ENCODE measurements at places on chromosomes 6 and 20. TPM values are rescaled to one million over a fixed set of nuclear protein-coding genes. Genes with fewer than 3 reads are reported as not detected.

GRCh38 chr6:121890307-121890910 is 455.0 kb downstream of the GJA1 start:
- no peaks in the 10 kb centered on the region for H3K36me3 ChIP-seq
- no peak overlapping the region for H3K27ac ChIP-seq
- H3K27me3 ChIP-seq, result no peaks in the 10 kb centered on the region
- no peak overlapping the region for H3K4me3 ChIP-seq
- no peaks in the 10 kb centered on the region for H3K4me1 ChIP-seq

GRCh38 chr6:69780585-69781178 is 16.1 kb downstream of the LMBRD1 start:
- H3K4me1 ChIP-seq, result peaks cover 41% of the 10 kb centered on the region
- H3K36me3 ChIP-seq, result peaks cover 2% of the 10 kb centered on the region
- peak overlapping the region; percentile 34 for H3K27ac ChIP-seq

- no peak overlapping the region for H3K27ac ChIP-seq
- no peaks in the 10 kb centered on the region for H3K36me3 ChIP-seq
- no peak overlapping the region for H3K4me3 ChIP-seq
- no peak for DNase-seq
- peaks cover 14% of the 10 kb centered on the region for H3K4me1 ChIP-seq
- H3K27me3 ChIP-seq, result peaks cover 15% of the 10 kb centered on the region
These were observed 21.5 kb upstream of the NTSR1 start for GRCh38 chr20:62686869-62687830.

DNA sequence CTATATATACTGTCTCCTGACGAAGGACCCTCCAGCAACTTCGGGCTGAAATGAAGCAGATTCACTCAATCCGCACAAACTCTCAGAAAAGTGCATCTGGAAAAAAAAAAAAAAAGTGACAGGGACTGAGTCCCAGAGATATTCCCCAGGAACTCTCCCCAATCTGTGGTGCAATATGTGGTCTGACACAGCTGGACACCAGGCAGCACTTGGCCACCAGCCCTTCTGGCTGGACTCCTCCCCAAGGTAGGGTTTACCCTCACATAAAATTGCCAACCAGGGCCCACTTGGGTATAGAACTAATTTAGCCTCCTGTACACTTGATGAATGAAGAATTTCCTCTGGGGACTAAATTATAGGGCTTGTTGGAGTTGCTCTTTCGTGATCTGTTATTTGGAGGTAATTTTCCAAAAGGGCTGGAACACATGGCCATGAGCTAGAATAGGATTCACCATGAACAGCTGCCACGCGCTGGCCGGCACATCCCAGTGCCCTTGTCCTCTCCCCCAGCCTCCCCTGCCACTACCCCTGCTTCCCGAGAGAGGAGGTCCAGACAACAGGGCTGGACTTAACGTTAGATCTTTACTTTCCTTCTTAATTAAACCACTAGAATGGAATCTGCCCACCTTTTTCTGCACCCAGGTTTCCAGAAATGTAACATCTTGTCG is 379.2 kb downstream of the BMP2 start:
- DNase-seq, result no peak
- H3K36me3 ChIP-seq, result no peaks in the 10 kb centered on the region
- H3K4me1 ChIP-seq, result no peaks in the 10 kb centered on the region
- no peaks in the 10 kb centered on the region for H3K27me3 ChIP-seq

GRCh38 chr6:158321960-158322359 is 9.7 kb downstream of the TULP4 start:
- no peaks in the 10 kb centered on the region for H3K27me3 ChIP-seq
- peak overlapping the region; percentile 75 for H3K27ac ChIP-seq
- DNase-seq, result no peak

DNA sequence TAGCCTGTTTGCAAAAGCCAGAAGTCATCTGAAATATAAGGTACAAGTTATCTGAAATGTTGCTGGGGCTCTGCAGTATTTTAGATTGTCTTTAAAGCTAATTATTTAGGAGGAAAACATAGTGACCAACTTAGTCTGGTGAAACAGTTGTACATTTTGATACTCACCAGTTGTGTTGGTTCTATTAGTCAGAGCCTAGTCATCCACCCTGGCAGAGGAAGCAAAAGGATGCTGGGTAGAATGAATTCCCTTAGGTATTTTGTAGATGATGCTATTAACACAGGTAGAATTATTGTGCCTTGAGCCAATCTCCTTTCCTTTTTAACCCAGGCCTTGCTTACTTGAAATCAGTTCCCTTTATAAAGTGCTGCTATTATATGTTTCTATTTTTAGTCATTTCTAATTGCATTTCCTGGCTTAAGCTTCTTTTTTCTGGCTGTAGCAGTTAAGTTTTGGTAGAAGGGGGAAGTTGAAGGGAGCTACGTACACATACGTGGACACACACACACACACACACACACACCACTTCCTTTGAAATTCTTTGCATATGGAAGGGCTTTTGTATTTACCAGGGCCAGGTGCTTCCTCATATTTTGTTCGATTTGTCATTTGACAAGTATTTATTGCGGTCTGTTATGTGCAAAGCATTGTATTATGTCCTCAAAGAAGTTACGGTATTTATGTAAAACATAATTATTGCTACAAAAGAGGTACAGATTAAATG is 82.4 kb downstream of the RTN4IP1 start:
- no peaks in the 10 kb centered on the region for H3K27me3 ChIP-seq
- H3K27ac ChIP-seq, result peak overlapping the region; percentile 96
- H3K4me1 ChIP-seq, result peaks cover 59% of the 10 kb centered on the region
- DNase-seq, result peak; percentile 26
- H3K4me3 ChIP-seq, result peak overlapping the region; percentile 74

GRCh38 chr6:158649289-158650143 is at the start of gene SYTL3:
Gene SYTL3 (plus strand): TSS chr6:158650054. CDS start chr6:158663269, 13,215 bp downstream.
- H3K27ac ChIP-seq, result peak within 1 kb of the TSS; percentile 94
- H3K27me3 ChIP-seq, result no peaks in the 10 kb centered on the region
- H3K4me1 ChIP-seq, result peaks cover 75% of the 10 kb centered on the region
- DNase-seq, result peak; percentile 93

DNA sequence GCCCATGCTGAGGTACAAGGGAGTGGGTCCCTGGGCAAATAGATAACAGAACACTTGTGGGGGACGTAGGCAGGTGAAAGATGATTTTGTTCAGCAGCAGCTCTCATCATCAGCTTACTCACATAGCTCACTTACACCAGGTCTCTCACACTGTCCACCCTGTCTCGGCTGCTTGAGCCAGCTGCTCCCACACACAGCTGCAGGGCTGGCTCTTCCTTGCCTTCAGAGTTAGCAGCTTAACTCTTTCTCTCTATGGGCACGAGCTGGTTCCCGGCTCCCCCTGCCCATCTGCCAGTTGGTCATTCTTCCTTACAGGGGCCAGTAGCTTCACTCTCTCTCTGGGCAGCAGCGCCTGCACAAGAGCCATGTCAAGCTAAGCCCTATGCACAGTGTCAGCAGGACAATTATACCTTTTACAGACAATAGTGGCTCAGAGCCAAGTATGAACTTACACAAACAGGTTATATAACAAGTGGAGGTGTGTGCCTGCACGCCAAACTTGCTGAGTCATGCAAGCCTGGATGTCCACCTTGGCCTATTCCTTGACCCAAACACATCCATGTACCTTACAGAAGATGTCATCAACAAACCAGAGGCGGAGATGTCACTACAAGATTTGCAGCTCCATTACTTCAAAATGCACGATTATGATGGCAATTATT is 18.7 kb downstream of the ZNF391 start:
- H3K27me3 ChIP-seq, result no peaks in the 10 kb centered on the region
- H3K27ac ChIP-seq, result peak overlapping the region; percentile 25
- no peaks in the 10 kb centered on the region for H3K4me1 ChIP-seq
- peaks cover 11% of the 10 kb centered on the region for H3K36me3 ChIP-seq
- no peak for DNase-seq
- no peak overlapping the region for H3K4me3 ChIP-seq

- H3K27ac ChIP-seq, result no peak overlapping the region
- no peak for DNase-seq
- H3K36me3 ChIP-seq, result peaks cover 4% of the 10 kb centered on the region
- no peaks in the 10 kb centered on the region for H3K27me3 ChIP-seq
- H3K4me3 ChIP-seq, result no peak overlapping the region
These were observed 310.7 kb downstream of the KIF16B start for GRCh38 chr20:16262594-16262993.

- DNase-seq, result no peak
- no peaks in the 10 kb centered on the region for H3K4me1 ChIP-seq
- no peak overlapping the region for H3K4me3 ChIP-seq
- H3K27me3 ChIP-seq, result no peaks in the 10 kb centered on the region
These were observed 315.1 kb downstream of the CDH4 start for GRCh38 chr20:61567204-61567603.

MDC1 gene
- total RNA-seq, result 102 TPM

TUBB gene
- total RNA-seq, result 724 TPM

TBXT gene
- total RNA-seq, result not detected

HUS1B gene
- 0.79 TPM for total RNA-seq

SLPI gene
- not detected for total RNA-seq

PLA2G7 gene
- total RNA-seq, result not detected

Data from activated T-cell treated with anti-CD3 and anti-CD28 coated beads, Interleukin-2, amount 50 U/mL, for 72 hours (primary cell).